ENCODE measurements at places on chromosomes 3 and 15.

GRCh38 chr3:169659096-169659819 is 4.3 kb downstream of the MECOM start:
- DNase-seq: no peak

DNA sequence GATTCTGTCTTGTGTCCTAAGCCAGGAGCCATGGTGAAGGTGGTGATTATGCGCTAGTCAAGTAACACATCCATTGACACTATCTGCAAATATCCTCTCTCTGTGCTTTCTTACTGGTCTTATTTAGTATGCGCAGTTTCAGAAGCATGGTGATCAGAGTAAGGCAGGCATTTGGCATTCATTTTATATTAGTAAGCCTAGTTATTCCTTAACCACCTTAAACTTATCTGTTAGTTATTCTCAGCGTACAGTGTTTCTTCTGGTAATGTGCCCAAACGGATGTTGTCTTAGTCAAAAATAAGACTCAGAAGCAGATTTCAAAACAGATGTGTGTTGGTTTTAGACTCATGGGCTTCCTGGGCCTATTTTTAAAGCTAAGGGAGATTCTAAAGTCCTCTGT is 329.2 kb downstream of the GRM7 start:
- DNase-seq: no peak

DNA sequence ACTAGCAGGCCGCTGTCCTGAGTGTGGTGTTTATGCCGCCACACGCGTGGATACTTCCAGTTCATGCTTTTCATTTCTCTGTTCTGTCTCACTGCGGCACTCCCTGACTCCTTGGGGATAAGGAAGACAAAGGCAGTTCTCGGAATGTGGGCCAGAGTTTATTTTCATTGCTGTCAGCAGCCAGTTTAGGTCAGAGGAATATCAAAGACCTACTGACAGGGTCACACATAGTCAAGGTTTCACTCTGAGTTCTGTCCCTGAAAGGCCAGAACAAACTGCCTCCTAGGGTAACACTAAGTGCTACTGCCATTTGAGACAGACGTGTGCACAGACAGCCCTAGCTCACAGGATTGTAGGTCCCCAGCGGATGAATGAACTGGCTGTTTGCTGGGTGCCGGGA is 27.3 kb upstream of the SPTBN5 start:
- no peak for DNase-seq

DNA sequence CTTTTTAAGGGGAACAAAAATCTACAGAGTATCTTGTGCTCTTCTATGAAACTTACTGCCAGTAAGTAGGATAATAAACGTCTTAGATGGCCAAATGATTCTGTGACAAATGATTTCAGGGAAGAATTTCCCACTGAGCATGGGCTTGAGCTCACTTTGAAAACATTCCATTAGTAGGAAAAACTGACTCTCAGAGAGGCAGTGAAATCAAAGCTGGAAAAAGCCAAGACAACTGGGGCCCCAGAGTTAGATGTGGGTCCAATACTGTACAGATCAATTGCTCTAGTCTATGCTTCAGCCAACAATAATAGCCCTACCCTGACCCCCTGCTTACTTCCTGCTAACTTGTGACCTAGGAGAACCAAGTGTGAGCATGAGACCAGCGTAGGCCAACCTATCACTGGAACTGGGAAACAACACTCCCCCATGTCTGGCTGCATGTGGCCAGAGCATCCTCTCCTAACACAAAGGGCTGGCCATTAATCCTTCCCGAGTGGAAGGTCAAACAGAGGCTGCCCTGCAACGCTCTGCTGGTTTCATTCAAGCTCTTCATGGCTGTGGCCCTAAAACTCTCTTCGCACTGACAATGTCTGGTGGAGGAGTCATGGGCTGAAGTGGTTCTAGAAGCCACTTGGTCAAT is 68.8 kb downstream of the FOXB1 start:
- DNase-seq: no peak

- no peak for DNase-seq
Measured at GRCh38 chr3:171875923-171876412, 32.8 kb downstream of the TMEM212 start.

DNA sequence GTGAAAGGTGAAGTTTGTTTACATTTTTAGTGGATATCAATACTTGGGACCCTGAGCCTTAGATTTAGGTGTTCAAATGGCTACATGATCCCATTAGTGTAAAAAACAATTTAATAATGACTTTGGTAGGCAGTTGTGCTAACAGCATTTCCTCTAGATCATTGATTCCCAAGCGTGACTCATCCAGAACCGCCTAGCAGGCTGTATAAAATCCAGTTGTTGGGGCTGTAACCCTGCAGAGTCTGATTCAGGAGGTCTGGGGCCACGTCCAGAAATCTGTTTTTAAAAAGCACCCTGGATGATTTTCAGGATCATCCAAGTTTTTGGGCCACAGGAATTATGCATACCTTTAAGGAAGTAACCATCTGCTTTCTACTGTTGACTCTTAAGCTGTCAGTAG is 156.4 kb downstream of the TP63 start:
- DNase-seq: no peak

- DNase-seq: peak; percentile 4
Measured at GRCh38 chr15:75508840-75509532, 57.5 kb upstream of the SIN3A start.

- no peak for DNase-seq
Measured at GRCh38 chr3:12024959-12025570, 20.9 kb downstream of the SYN2 start.

DNA sequence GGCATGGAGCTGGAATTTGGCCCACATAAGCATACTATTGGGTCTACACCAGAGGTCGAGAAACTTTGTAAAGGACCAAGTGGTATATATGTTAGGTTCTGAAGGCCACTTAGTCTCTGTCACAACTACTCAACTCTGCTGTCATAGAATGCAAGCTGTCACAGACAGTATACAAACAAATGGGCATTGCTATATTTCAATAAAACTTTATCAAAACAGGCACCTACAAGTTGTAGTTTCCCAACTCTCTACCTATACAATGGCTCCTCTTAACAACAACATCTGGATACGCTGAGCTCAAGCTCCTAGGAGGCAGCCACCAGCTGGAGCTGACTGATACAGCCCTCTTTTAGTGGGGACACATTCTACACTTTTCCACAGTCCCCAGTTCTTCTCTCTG is 15.7 kb upstream of the PRICKLE2 start:
- no peak for DNase-seq

DNA sequence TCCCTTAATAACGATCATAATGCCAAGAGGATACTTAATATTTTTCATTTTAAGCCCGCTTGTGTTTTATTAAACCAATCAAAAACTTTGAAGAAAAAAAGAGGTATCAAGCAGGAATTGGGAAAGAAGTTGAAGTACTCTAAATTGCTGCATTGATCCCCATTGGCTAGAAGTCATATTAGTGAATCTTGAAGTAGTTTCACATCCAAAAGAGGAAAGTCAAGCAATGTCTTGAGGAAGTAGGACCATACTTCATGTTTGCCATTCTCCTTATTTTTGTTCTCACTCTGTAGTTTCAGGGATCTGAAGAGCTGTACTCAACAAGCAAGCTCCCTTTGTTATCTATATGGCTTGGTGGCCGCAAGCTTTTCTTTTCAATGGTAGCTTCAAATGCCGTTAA is 2.2 kb downstream of the SCAANT1 start:
- no peak for DNase-seq

GRCh38 chr3:192186498-192186897 is 540.8 kb downstream of the FGF12 start:
- no peak for DNase-seq

DNA sequence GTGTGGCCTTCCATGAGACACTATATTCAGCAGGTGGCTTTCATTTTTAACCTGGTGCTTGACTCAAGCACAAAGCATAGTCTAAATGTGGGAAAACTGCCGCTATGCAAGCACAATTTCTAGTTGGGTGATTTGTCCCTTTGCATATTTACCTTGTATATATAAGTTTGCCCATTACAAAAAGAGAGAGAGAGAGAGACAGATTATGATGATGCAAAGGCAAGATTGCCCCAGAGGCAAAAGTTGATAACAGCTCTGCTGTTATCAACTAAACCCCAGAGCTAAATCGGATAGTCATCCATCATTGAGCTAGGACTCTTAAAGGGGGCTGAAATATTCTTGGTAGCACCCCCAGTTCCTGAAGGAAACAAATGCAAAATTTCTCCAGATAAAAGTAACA is 141.5 kb downstream of the AQP9 start:
- DNase-seq: no peak

DNA sequence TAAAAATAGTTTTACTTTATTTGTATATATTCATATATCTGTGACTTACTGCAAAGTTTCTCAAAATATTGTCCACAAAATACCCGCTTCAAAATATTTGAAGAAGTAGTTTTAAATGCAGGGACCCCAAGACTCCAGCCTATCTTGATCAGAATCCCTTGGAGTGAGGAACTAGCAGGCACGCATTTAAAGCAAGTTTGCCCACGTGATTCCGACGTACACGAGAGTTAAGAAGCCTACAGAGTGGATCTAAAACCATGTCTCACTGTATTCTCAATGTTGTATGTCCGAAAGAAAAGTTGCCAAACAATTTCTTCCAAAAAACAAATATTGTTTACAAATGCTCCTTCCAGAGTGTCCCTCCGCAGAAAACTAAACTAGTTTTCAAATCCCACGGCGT is 1.7 kb downstream of the GABRB3 start:
- DNase-seq: no peak

GRCh38 chr15:23854203-23854911 is 167.3 kb upstream of the NDN start:
- no peak for DNase-seq

DNA sequence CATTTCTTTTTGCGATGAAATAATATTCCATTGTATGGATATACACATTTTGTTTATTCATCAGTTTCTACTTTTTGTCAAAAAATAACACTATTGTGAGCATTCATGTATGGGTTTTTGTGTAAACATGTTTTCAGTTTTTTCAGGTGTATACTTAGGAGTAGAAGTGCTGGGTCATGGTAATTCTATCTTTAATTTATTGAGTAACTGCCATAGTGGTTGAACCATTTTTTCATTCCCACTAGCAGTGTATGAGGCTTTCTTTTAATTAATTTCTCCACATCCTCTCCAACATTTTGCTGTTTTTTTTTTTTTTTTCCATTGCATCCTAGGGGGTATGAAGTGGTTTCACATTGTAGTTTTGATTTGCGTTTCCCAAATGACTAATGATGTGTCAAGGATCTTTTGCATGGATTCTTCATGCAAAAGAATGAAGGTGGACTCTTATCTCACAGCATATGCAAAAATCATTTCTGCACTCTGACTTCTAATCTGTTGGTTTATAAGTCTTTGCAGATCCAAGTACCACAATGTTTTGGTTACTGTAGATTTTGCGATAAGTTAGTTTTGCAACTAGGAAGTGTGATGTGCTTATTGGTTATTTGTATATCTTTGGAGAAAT is 12.6 kb downstream of the ATP2C1 start:
- no peak for DNase-seq

DNA sequence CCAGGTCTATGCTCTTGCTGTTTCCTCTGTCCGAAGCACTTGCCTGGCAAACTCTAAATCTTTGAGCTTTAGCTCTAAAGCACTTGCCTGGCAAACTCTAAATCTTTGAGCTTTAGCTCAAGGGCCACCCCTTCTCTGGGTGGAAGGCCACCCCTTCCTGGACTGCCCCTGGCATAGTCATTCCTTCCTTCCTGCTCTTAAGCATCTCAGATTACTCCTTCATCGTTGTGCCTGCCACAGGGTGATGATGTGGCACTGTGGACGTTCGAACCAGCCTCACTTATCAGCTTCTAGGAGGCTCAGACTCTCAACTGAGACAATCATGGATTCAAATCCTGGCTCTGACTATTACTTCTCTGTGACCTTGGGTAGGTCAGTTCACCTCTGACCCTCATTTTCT is 10.5 kb upstream of the CRABP1 start:
- DNase-seq: no peak

DNA sequence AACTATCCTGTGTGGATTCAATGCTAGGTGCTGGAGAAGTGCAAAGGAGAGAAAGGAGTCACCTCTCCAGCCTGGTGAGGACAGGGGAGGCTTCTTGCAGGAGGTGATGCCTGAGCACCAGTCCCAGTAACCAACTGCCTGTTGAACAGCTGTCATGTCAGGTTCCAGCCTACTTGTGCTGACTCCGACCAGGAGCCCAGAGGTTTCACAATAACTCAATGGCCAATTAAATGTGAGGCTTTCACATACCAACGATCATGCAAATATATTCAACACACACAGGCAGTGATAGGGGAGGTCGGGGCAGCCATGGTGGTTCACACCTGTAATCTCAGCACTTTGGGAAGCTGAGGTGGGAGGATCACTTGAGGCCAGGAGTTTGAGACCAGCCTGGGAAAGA is 7.7 kb downstream of the SORD start:
- DNase-seq: no peak

- DNase-seq: no peak
Measured at GRCh38 chr3:147807776-147808175, 398.6 kb downstream of the ZIC1 start.

DNA sequence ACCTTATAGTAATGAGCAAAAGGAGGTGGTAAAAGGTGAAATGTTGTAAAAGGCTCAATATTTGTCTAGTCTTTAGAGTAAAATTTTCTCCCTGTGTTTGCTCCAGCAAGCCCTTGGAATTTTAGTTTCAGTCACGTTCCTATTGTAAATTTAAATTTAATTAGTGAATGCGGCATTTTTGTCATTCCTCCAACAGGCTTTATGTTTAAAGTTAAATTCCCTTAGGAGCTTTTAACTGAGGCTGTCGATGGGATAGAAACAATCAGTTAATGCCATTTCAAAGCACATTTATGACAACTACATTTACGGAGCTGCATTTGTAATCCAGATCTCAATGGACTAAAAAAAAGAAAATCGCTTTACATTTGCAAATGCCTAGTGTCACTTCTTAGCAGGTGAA is 868 bp upstream of the GADL1 start:
- no peak for DNase-seq

DNA sequence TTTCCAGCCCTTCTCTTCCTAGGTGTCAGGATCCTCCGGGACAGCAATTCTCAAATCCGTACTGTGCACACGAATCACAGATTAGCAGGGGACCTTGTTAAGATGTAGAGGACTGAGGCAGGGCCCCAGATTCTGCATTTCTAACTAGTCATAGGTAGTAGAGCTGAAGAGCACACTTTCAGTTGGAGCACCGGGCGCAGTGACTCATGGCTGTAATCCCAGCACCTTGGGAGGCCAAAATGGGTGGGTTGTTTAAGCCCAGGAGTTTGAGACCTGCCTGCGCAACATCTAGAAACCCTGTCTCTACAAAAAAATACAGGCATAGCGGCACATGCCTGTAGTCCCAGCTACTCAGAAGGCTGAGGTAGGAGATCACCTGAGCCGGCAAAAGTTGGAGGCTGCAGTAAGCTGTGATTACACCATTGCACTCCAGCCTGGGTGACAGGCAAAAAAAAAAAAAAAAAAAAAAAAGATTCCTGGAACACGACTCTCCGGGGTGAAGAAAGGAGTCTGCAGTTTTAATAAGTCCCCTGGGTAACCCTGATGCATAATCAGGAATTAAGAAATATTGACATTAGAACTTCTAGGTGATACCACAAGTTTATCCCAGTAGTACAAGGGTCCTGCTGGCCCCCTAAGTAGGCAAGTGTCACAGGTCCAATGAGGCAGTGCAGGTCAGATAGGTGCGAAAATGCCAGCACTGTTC is 21.4 kb upstream of the IGDCC3 start:
- DNase-seq: no peak
